ENCODE measurements at places on chromosomes 6 and 20.

- DNase-seq = no peak
Observed at GRCh38 chr6:139109558-139109957, 25.3 kb upstream of the HECA start.

DNA sequence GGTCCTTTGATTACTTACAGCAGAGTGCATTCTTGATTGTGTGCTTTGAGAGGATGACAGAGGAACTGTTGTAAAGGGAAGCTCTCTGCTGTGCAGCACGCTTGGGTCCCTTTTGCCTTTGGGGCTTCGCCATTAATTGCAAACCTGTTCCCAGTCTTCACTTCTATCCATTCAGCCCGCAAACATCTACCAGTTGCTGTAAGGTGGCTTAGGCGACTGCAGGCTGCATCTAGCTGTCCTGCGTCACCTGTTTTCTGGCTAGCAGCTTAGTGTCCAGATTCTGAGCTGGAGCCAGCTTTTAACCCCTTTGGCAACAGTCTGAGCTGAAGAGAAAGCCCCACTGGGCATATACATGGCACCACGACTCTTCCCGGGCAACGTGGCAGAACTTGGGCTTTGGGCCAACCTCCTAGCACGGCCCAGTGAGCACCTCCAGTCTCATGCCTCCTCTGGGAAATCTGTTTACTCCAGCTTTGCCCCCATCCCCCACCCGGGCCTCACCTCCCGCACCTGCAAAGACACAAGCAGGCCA lies 2.5 kb upstream of the FASTKD5 start:
- no peak for DNase-seq

GRCh38 chr6:149608381-149608982 lies 40.0 kb downstream of the KATNA1 start:
- no peak for DNase-seq

DNA sequence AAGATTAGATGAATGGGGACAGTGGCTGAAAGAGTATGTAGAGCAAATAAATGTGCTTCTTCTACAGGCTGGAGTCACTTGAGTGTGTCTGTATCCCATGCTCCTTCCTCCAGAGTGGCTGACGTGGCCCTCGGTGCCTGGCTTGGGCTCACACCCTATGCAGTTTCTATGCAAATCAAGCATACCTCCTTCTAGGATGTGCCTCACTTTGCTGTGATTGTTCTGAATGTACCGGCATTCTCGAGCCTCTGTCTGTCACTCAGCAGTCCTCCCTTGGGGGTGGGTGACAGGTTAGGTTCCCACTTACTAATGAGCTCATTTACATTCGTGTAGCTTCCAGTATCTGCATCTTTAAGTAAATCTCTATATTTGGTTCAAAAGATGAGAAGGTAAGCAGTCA lies 55.1 kb upstream of the HDDC2 start:
- DNase-seq = no peak

DNA sequence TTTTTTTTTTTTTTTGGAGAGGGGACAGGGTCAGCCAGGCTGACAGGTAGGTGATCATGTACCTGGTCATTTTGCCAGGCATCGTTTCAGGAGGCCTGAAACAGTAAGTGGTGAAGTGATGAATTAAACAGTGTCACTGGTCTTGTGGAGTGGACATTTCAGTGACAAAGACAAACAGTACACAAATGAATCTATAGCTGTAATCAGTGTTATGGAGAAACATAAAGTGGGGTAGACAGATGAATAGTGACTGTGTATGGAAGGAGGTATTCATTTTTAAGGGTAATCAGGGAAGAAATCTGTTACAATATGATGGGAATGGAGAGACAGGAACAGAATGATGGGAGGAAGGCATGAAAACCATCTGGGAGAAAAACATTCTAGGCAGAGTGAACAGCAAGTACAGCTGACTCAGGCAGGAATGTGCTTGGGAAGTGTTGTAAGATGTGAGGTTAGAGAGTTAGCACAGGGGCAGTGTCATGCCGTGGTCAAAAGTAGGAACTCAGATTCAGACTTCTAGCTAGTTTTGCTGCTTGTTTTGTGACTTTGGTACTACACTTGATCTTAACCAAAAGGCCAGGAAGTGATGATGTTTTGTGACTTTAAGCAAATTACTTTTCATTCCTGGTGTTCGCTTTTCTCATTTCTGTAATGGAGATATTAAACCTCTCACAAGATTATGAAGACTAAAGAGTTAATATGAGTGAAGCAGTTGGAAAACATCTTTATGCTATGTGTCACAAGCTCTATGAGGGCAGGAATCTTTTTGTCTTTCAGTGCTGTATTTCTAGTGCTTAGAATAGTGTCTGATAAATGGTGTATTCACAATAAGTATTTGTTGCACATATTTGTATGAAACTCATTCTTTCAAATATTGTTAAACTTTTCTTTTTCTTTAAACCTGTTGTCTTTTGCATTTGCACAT lies 43.4 kb downstream of the QKI start:
- DNase-seq = no peak

DNA sequence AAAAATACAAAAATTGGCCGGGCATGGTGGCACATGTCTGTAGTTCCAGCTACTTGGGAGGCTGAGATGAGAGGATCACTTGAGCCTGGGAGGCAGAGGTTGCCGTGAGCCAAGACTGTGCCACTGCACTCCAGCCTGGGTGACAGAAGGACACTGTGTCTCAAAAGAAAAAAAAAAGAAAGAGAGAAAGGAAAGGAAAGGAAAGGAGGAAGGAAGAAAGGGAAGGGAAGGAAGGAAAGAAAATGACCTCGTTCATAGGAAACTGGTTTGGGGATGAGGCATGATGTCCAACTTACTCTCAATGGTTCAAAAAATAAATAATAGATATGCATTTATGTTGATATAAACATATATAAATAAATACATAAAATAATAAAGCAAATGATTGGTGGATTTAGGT lies 6.8 kb upstream of the BFSP1 start:
- no peak for DNase-seq

DNA sequence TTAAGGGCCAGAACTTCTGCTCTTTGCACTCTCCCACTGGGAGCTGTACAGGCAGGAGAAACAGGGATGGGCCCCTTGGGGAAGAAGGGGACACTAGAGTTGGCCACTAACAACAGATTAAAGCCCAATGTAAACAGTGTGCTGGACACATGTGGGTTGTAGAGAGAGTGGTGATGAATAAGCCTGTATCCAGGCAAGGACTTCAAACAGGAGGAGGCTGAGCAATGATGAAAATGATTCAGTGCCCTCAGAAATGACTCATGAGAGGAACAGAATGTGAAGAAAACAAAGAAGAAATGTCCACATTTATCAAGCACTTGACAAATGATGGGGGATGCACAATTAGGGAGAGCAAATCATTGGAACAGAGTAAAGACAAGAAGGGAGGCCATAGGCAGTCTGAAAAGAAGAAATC lies 242.3 kb downstream of the TBX18 start:
- no peak for DNase-seq

GRCh38 chr6:95768539-95768938 lies 191.2 kb downstream of the MANEA start:
- DNase-seq = peak; percentile 24

Measured in MM.1S (cell line).